ENCODE measurements at places on chromosomes 5 and 9.

GRCh38 chr9:80157561-80157983 is 585.8 kb downstream of the TLE4 start:
- DNase-seq, result no peak

DNA sequence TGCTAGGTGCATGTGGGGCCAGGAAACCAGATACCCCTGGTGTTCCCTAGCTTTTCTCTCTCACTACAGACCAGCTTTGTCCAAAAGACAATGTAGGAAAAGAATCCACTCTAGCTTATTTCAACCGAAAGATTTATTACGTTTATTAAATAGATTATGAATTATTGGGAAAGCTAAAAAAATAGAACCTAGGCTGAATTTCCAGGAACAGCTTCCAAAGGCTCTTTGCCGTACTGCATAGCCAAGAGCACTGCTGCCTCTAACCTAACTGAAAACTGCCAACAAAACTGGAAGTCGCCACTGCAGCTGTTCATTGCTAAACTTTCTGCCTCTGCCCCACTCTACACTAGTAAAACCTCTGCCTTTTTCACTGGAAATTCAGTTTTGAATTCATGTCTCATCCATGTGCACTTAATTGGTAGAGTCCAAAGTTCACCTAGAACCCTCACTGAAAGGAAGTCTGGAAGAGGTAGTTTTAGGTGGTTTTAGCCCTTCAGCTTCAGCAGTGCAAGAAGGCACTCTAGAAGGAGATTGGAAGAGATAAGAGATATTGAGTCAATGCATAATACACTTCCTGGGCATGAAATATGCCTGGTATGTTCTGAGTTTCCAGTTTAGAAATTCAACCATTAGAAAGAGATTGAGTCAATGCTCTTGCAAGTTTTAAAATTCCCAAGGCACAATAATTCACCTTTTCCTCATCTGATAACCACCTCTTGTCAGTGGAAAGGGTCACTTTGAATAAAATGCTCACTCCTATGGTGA is 927.9 kb downstream of the MAT2B start:
- no peak for DNase-seq

DNA sequence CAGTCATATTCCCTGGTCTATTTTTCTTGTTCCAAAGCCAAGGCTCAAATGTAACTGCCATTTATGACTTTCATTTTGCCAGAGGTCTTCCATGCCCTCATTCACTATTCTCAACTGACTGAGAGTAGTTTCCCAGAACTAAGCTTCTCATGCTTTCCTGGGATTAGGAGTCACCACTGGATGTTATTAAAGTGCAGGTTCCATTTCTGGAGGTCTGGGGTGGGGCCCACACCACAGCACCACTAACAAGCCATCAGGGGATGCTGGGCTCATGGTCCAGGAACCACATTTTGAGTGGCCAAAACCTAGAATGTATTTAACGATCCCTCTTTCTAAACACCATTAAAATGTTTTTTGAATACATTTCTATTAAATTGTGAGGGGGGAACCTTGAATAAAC is 677.6 kb downstream of the SEMA5A start:
- DNase-seq, result no peak

GRCh38 chr5:139494832-139495231 is 12.3 kb upstream of the STING1 start:
- DNase-seq, result no peak

- no peak for DNase-seq
Measured at GRCh38 chr5:52359261-52359660, 428.5 kb upstream of the ITGA1 start.

GRCh38 chr5:14505310-14506139 is 76.1 kb upstream of the OTULINL start:
- no peak for DNase-seq

DNA sequence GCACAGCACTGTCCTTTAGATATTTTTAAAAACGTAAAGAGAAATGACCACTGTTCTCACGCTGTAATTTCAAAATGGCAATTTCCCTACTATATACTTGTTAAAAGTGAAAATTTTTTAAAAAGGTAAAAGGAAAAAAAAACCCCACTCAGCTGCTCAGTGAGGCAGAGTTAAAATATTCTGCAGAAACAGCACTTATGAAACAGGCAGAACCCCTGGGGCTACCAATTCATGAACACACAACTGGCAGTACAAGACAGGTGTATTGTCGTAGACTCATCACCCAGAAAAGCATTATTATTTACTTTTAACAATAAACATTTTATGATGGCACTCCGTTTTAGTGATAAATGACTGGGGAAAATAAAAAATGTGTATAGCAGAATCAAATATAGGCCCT is 1.5 kb upstream of the RASGRF2 start:
- no peak for DNase-seq

DNA sequence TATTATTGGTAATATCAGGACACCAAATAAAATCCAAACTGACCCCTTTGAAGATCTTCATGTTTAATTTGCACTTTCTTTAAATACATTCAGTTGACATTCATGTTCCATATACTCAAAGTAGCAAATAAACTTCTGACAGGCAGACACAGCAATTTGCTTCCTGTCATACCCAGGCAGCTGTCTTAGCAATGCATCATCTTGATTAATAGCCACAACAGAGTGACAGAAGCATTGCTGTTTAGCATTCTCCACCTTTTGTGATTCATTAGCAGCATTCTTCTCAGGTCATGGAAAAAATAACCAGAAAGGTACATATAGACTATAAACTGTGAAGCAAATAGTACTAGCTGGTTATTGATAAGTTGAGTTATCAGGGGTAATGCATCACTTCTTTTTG is 366.8 kb downstream of the CYLC2 start:
- no peak for DNase-seq

DNA sequence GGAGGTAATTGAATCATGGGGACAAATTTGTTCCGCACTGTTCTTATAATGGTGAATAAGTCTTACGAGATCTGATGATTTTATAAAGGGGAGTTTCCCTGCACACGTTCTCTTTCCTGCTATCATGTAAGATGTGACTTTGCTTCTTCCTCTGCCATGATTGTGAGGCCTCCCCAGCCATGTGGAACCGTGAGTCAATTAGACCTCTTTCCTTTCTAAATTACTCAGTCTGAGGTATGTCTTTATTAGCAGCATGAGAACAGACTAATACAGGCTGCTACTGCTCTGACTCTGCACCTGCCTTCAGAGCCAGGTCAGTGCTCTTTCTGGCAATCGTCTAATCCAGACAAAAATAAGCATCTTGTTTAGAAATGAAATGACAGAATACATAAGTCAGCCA is 479.2 kb upstream of the TUSC1 start:
- DNase-seq, result no peak

- no peak for DNase-seq
Measured at GRCh38 chr5:68994645-68995044, 99.2 kb upstream of the SLC30A5 start.

DNA sequence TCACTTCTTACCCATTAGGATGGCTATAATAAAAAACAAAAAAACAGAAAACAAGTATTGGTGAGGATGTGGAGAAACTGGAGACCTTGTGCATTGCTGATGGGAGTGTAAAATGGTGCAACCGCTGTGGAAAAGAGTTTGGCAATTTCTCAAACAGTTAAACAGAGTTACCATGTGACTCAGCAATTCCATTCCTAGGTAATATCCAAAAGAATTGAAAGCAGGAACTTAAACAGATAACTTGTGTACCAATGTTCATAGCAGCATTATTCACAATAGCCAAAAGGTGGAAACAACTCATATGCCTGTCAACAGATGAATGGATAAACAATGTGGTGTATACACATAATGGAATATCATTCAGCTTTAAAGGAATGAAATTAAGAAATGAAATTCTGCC is 28.9 kb downstream of the DCP2 start:
- DNase-seq, result no peak

- no peak for DNase-seq
Measured at GRCh38 chr9:137506274-137506673, 43.9 kb downstream of the PNPLA7 start.

DNA sequence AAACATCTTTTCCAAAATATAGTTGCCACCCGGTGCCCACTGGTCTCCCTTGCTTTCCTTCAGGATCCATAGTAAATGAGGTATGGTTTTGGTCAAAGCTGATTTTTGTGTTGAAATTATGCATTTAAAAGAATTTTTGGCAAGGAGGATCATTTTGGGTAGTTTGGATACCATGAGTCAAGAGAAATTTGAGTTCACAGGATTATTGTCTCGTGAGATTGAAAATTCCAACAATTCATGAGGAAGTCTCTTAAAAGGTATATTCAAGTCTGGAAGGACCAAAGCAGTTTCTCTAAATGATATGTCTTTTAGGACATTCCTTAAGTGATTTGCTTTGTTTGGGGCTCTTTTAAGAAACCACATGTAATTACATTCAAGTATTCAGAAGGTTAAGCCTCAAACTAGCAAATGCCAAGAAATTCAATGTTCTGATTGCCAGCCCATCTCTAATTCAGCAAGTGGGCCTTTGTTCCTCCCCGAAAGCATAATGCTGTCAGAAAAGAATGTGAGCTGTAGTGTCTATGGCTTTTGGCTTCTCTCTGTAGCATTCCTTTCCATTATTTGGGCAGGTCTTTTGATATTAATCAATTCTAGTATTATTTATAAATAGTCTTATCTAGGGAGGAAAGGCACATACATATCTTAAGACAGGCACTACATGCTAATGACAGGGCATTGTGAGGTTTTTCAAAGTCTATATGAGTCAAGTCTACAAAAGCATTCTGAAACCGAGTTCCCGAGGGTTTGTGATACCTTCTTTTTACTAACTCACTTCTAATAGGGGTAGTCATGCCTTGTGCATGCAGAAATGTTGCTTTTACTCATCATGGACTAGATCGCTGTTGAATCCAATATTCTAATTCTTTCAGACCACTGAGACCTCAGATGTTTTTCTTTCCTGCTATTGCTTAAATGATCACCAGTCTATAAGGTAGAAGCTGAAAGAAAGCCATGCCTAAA is 453.9 kb downstream of the ENC1 start:
- DNase-seq, result no peak

DNA sequence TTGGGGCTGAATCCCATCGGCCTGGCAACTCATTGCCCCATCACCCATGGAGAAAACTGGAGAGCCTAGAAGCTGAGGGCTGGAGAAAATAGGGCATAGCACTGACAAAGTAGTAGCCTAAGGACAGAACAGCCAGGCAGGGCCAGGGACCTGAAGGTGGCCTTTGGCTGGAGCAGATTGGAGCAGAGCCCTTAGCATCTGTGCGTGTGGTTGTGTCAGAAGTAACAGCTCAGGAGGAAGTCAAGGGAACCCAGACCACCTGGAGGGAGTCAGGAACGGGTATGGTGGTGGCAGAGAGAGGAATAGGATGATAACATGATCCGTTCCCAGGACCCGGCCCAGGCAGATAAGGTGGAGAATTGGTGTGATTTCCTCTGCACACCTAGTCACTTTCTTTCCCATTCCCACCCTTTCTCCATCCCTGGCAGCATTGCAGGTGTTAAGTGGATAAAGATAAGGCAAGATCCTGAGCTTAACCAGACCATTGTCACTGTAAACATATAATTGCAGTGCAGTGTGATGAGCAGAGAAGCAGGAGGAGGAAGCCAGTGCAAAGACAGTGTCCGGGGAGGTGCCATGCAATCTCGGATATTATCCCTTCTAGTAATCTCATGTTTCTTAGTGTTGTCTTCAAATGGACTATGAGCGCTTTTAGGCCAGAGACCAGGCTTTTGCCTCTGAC is 67.0 kb downstream of the NDFIP1 start:
- no peak for DNase-seq

DNA sequence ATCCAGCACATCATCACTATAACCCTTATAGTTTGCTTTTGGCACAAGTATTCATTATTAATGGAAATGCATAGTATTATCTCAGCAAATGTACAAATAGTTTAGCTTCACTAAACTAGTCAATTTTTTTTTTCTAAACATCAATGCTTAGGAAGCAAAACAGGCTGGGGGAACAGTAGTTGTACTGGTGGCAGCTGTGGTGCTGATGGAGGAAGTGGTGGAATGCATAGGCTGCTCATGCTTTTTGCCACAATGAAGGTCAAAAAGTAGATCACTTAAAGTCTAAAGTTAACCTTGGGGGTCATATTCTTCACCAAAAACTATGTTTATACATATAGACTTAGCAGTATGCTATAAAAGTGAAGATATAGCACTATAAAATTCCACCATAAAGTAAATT is 36.3 kb upstream of the CDKN2B start:
- no peak for DNase-seq

- no peak for DNase-seq
Measured at GRCh38 chr5:54745599-54745998, 228.0 kb downstream of the SNX18 start.

DNA sequence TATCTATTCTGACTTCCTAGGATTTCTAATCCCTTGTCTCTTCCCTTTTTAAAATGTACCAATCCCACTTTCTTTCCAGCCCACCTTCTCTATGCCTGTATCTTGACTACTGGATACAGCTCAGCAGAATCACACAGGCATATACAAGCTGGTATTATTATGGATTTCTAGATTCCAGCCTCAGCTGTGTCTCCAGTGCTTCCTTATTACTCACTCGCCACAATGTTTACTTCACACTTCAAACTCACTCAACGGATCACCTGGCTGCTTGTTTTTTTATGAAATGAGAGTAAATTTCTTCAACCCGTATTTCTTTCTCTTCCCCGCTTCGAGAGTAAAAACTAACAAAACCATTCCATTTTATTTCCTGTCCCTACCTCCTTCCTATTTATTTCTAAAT is 38.8 kb downstream of the CWC27 start:
- DNase-seq, result no peak

DNA sequence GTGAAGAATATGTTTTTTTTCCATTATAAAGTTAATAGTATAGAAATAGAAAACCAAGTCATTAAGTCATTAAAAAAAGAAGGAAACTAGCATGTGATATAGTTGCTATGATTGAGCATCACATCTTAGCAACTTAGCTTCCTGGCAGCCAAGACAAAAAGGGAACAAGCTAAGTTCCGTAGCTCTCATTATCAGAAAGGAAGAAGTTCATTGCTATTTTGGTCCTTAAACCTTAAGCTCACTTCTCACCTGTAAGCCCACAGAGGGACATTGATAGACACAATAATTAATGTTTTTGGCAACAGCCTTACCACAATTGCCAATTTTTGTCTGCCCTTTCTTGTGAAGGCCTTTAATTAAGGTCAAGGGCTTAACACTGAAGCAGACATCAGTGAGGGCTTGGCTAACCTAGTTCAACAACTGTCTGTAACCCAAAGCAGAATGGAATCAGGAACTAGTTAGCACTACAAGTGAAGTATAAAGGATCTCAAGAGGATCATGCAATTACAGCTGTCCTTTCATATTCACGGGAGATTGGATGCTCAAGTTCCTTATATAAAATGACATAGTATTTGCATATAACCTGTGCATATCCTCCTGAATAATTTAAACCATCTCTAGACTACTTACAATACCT is 24.0 kb upstream of the KLF4 start:
- no peak for DNase-seq

Measured in activated CD4-positive, CD25-positive, alpha-beta regulatory T cell (primary cell).